Stimulated activated naive CD4-positive, alpha-beta T cell (primary cell): ENCODE measurements at places on chromosomes 5 and 9.

GRCh38 chr5:31934156-31934555 is 240.0 kb downstream of the GOLPH3 start:
- no peak for DNase-seq

GRCh38 chr9:90775657-90776056 is 26.0 kb upstream of the SYK start:
- no peak for DNase-seq

GRCh38 chr5:142545650-142546322 is 140.1 kb downstream of the FGF1 start:
- DNase-seq, result no peak

GRCh38 chr9:121708768-121709488 is 57.5 kb downstream of the DAB2IP start:
- DNase-seq, result no peak

DNA sequence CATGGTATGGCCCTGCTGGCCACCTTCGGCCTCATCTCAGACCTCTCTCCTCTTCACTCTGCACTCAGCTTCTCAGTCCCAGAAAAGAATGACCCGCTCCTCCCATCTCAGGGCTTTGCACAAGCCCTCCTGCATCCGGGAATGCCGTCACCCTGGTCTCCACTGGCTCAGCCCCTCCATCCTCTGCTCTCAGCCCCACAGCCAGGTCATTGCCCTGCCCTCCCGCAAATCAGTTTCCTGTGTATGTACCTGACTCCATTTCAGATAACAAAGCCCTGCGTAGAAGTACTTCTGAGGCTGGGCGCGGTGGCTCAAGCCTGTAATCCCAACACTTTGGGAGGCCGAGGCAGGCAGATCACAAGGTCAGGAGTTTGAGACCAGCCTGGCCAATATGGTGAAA is 28.9 kb upstream of the EEIG1 start:
- no peak for DNase-seq

DNA sequence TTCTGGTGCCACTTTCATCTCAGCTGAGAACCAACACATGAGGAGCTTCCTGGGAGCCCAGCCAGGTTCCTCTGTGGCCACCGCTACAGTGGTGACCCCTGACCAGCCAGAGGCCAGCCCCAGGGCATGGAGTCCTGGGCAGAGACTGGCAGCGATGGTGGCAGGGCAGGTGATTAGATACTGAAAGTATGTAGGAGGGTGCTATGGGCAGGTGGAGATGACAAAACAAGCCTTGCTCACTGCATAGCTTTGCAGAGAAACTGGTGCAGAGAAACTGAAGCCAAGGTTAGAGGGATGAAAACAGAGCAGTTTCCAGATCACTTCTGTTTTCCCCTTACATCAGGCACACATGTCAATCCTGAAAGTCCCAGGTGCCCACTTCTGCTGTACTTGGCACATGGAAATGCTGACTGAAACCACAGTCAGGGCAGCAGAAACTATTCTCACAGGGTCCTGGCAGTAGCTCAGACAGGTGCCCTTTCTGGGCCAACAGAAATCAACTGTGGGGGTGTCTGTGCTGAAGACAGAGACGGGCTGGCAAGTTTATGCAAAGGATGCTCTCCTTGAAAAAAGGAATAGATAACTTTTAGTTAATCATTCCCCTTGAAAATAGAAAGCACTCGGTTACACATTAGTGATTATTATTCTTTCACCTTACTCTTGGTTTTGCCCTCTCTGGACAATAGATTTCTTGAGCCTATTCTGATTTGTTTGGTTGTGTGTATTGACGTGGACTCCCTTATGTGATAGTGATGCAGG is 90.3 kb downstream of the ANKRD55 start:
- DNase-seq, result peak; percentile 9

GRCh38 chr9:2059274-2059929 is 44.3 kb downstream of the SMARCA2 start:
- DNase-seq, result no peak

DNA sequence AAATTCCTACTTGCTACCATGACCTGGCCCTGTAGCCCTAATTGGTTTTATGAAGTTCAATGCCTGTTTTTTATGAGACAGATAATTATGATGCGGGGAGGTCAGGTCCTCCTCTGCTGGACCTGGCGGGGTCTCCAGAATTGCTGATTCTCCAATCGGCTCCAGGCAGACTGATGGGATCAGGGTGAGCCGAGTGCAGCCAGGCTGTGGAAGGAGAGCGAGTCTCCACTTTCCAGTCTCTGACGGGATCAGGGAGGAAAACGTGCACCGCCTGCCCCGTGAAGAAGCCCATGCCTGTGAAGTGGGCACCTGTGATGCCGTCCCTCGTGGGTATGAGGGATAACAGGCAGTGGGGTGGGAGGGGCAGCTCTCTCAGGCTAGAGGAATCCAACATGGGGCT is 71.5 kb upstream of the HSPA9 start:
- DNase-seq, result no peak

- no peak for DNase-seq
Observed at GRCh38 chr5:83392766-83393503, 78.6 kb upstream of the VCAN start.

DNA sequence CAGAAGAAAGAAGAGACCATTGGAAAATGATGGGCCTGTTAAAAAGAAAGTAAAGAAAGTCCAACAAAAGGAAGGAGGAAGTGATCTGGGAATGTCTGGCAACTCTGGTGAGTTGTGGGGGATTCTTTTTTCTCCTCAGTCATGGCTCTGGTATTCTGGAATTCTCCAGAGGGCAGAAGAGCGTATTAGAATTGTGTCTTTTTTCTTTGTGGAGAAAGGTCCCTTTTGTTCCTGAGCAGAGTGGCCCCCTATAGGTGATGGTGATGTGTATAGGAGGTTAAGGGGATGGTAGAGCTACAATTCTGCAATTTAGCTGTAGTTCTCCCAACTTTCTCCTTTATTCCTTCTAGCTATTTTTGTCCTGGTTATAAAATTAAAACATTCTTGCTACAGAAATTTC is 1.6 kb upstream of the DHFR start:
- DNase-seq, result no peak

DNA sequence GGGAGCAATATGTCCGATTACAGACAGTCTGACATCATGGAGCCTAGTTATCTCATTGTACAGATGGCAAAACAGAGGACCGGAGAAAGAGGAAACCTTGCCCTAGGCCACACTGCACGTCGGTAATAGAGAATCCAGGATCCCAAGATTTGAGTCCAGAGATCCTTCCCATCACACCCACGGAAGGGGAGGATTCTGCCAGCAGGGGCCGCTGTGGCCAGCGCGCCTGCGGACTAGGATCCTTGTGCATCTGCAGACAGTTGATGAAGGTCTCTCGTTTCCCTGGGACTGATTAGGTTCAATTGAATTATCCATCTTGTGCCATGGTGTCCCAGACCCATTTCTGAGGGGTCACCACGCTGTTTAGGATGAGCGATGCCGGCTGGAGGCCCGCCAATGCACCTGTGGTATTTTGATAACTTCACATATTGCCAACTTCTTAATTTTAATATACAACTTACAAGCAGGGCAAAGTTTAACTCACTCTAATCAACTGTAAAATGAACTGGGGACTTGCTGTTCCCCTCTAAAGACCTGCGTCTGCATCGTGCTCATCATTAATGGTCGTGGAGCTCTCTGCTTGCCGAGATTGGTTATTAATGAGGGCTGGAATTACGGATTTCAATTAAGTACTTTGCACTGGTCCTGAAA is 592.7 kb upstream of the BRINP1 start:
- DNase-seq, result no peak

DNA sequence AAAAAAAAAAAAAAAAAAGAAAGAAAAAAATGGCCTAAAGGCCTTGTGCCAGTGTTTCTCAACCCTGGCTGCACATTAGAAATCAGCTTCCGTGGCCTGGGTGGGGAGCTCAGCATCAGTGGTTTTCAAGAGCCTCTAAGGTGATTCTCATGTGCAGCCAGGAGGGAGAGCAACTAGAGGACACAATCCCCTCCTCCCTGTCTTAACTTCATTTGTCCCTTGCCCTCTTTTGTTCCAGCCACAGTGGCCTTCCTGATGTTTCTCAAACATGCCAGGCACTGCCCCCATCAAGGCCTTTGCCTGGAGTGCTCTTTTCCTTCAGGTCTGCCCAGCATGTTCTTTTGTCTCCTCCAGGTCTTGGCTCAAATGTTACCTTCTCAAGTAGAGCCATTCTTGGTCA is 42.4 kb downstream of the HOMER1 start:
- DNase-seq, result no peak
